ENCODE measurements at places on chromosomes 5 and 9.

- DNase-seq: peak; percentile 37
These were observed 36.6 kb downstream of the SEMA4D start for GRCh38 chr9:89461265-89461664.

GRCh38 chr5:137822158-137822764 lies 45.4 kb upstream of the MYOT start:
- no peak for DNase-seq

DNA sequence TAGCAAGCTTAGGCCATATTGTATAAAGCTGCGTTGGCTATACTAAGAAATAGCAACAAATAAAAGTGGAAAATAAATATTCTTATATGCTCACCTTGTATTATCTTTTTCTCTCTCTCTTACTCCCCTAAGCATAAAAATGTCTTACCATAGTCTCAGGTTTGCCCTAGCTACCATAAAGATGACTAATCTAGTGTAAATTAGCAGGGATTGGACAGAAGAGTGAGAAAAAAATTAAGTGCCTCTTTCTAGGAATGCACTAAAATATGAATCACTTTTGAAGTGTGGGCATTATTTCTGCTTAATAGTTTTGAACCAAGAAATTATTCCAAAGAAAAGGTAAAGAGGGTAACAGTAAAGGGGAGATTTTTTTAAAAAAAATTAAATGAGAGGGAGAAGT lies 201.3 kb downstream of the HINT1 start:
- no peak for DNase-seq

- DNase-seq: no peak
These were observed 9.9 kb downstream of the HNRNPAB start for GRCh38 chr5:178214160-178214803.

DNA sequence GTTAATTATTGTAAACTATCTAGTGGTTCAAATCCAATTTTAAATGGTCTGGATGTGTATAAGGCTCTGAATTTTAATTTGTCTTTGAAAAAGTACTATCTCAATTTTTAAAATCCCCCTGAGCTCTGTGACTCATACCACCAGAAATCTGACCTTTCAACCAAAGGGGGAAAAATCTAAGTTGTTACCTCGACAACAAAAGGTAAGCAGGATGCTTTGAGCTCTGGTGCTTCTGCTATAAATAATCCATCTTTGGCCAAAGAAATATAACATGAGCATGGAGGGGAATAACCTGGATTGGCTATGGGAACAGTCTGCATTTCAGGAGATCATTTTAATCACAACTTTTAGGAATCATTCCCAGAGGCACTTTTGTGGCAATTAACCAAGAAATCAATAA lies 76.3 kb upstream of the PCSK1 start:
- no peak for DNase-seq

GRCh38 chr9:95044731-95045508 lies 272.6 kb downstream of the FANCC start:
- no peak for DNase-seq

DNA sequence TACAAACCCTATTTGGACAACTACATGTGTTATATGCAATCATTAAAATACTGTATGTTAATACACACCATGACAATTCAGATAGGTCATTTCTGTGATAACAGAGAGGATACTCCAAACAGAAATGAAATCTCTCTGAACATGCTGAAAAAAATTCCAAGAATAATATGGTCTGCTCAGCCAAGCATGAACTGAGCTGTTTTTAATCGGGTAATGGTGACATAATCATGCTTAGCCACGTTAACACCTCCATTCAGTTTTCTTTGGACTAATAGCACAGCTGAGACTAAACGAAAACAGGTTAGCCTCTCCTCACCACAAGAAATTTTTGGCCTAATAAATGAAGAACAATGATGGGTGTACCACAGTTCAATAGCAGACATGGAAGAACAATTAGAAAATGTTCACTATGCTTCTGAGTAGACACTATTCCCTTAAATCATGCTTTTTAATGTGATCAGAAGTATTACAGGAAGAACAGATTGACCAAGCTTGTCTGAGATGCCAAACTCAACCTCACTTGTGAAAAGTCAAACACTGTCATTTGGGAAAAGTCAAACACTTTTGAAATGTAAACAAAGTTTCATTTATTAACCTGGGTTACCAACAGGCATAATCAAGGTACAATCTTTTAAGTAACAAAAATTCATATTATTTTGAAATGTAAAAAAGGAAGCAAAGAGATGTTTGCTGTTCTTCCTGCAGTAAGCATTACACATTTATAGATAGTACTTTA lies 19.4 kb downstream of the RAB14 start:
- DNase-seq: no peak

DNA sequence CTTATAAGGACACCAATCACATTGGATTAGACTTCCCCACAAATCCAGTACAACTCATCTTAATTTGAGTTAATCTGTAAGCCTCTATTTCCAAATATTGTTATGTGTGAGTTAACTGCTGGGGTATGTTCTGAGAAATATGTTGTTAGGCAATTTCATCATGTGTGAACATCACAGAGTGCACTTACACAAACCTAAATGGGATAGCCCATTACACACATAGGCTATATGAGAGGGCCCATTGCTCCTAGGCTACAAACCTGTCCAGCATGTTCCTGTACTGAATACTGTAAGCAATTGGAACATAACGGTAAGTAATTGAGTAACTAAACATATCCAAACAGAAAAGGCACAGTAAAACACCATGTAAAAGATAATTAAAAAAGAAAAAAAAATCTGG lies 19.1 kb upstream of the ARSI start:
- no peak for DNase-seq

- no peak for DNase-seq
These were observed 49.9 kb downstream of the NFX1 start for GRCh38 chr9:33340186-33340585.

DNA sequence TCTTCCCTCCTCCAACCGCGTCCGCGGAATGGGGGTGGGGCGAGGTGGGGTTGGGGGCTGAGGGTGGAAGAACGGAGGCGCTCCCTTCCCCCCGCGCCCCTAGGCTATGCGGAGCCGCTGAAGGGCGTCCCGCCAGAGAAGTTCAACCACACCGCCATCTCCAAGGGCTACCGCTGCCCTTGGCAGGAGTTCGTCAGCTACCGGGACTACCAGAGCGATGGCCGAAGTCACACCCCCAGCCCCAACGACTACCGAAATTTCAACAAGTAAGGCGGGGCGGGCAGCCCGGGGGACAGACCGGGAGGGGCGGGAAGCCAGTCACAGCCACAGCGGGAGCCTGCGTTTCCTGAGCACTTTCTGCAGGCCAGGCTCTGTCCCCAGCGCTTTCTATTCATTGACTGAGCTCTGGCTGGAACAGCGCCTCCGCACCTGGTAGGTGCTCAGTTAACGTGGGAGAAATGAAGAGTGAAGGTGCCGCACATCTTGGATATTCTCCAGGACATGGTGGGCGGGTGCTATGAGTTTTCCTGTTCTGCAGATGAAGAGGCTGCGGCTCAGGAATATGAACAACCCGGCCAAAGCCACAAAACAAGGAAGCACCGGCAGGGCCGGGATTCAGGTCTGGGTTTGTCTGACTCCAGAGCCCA lies 11.3 kb downstream of the MYOZ3 start:
- peak; percentile 26 for DNase-seq

- no peak for DNase-seq
These were observed 16.1 kb downstream of the KCNN2 start for GRCh38 chr5:114377946-114378345.

GRCh38 chr5:93300309-93300923 lies 280.6 kb downstream of the NR2F1-AS1 start:
- DNase-seq: no peak

DNA sequence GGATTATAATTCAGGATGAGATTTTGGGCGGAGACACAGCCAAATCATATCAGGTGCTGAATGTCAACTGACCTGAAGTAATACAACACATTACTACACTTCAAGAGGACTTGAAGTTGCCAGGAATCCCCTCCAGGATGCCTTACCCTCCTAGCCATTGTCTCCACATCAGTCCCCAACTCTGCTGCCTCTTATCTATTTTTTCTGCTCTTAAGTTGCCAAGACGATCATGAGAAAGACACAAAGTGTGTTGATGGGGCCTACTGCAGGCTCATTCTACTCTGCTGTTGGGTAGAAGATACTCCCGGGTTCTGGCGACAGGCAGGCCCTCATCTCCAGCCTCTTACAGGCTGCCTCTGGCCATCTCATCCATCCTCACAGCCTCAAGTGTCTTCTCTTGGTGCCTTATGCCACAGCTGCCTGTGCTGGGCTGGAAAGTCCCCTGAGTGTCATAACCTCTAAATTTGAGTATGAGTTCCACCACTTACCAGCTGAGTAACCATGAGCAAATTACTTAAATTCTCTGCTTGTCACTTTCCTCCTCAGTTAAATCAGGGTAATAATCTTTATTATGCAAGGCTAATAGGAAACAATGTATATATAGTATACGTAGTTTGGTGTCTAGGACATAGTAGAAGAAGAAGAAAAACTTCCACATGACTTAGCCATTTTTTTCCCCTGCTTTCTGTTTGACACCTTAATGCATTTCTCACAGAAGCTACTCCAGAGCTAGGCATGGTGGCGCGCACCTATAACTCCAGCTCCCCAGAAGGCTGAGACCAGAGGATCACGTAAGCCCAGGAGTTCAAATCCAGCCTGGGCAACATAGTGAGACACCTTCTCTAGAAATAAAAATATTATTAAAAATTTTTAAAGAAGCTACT lies 73.0 kb upstream of the SNX2 start:
- DNase-seq: no peak

DNA sequence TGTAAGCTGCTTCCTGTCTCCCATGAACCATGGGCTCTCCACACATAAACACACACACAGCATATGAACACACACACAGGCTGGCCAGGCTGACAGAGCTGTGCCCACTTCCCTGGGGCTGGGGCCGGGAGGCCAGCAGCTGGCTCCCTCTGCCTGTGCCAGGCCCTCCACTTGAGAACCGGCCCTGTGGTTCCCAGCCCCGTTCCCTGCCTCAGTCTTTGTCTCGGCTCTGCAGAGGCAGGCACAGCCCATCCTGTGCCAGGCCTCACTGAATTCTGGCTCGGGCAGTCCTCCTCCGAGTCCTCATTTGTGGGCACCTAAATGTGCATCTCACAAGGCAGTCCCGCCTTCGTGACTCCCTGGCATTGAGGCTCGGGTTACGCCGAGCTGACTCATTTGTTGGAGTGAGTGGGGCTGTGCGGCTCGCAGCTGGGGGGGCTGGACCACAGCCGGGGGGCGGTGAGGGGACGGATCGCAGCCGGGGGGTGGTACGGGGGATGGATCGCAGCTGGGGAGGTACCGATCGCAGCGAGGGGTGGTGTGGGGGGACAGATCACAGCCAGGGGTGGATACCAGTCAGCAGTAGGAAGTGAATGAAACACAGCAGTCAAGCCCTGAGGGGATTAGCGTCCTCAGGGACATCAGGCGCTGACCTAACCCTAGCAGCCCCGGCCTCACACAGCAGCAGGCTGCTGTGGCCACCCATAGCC lies 72.3 kb downstream of the PSMB7 start:
- no peak for DNase-seq

- DNase-seq: no peak
These were observed 184.4 kb downstream of the CD180 start for GRCh38 chr5:67012171-67012570.

DNA sequence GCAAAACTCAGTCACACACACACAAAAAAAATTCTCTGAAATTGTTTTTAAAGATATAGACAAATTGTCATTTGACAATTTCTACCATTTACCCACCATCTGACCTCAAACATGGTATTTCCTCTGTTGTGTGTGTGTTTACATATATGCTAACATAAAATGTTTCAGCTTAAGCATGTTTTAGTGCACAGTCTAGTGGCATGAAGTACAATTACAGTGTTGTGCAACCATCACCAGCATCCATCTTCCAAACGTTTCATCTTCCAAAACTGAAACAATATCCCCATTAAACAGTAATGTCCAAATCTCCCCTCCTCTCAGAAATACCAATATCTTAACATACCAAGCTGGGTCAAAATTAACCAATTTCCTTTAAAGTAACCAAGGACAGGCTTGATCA lies 65.2 kb downstream of the MYO10 start:
- DNase-seq: no peak

DNA sequence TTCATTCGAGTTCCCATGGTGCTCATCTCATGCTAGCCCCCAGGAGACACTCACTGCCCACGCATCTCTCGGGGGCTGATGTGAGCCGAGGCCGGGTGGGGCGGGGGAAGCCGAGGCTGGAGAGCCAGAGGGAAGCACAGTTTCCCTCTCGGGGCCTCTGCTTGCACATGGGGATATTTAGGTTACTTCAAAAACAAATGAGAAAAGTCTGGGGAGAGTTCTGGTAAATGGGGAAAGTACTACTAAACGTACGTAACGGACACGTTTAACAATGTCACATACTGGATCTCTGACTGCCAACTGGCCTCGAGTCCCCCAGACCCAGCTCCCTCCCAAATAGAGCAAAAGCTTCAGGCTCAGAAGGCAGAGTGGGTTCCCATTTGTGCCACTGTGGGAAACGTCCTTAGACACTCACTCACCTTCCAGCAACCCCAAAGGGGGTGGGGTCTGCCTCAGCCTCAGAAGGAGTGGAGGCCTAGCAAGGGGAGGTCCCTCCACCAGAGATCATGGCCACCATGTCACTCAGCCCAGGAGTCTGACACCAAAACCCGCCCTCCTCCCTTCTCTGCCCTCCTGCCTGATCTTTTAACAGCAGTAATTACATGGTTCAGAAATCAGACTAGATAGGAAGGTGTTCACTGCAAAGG lies 33.8 kb upstream of the NTNG2 start:
- no peak for DNase-seq

GRCh38 chr9:94719878-94720277 lies 6.6 kb upstream of the AOPEP start:
- no peak for DNase-seq

DNA sequence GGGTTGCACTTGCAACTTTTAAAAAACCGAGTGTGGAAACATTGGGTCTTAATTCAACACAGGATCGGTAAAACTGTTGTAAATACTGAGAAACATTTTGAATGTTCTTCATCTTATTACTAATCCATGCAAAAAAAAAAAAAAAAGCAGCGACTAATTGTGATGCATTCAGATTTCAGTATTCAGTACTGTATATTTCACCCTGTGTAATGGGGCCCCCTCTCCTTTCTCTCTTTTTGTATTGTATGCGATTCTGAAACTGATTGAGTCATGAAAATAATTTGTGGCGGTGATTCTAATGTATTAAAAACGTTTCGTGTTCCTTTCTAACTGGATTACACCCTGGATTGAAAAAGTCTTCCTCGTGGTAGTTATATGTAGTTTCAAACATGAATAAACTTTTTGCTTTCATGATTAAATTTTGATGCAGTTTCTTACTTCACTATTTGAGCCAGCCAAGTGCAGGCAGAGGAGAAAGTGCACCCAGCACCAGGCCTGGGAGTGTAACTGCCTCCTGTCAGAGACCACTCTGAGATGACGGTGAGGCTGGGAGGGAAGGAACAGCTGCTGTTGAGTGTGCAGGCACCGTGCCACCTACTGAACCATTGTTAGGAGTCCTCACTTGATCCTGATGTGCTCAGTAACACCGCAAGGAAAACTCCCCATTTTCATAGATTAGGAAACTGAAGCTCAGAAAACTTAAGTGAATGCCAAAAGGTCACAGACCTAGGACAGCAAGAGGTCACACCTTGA lies 220.0 kb downstream of the PBX3 start:
- DNase-seq: no peak

- peak; percentile 33 for DNase-seq
These were observed 9.3 kb upstream of the TEX48 start for GRCh38 chr9:114691046-114691955.

GRCh38 chr9:76835571-76836283 lies 70.2 kb downstream of the PRUNE2 start:
- DNase-seq: no peak

- peak; percentile 83 for DNase-seq
These were observed 5.5 kb upstream of the CDHR2 start for GRCh38 chr5:176543428-176544182.

- DNase-seq: no peak
These were observed 9.6 kb upstream of the LNPEP start for GRCh38 chr5:96926276-96926675.

- peak; percentile 49 for DNase-seq
These were observed 107.7 kb downstream of the TENT4A start for GRCh38 chr5:6820851-6821479.

Measured in CD8-positive, alpha-beta T cell (primary cell).